ENCODE measurements at places on chromosomes 7 and 10. TPM values are rescaled to one million over a fixed set of nuclear protein-coding genes. Genes with fewer than 3 reads are reported as not detected.

DNA sequence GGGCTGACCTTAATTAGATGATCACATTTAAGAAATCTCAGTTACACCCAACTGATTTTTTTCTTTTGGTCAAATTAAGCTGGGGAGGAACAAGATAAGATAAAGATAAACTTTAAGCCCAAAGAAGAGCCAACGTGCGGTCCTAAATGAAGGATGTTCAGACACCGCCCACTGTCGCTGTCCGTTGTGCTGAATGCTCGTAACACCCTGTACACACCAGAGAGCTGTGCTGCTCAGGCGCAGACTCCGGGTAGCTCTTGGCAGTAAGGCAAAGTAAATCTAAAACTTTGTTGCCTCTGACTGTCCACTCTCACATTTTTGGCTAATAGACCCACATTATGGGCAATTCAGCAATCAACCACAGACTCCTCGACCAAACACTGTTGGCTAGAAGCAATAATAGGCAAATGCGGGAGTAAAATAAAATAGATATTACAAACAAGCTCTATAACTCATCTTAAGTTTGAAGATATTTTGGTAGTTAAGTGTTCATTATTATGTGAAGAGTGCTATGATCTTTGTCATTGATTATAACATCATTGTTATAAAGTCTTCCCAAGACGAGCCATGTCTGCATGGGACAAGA, 57.1 kb downstream of the PLPP4 start:
- DNase-seq, result no peak

- DNase-seq, result no peak
Observed at GRCh38 chr7:157439149-157439548, 102.3 kb downstream of the DNAJB6 start.

HOGA1 gene
- total RNA-seq, result 1.5 TPM

EGFR gene
- 87.2 TPM for total RNA-seq

GRCh38 chr10:133405272-133405671, 11.3 kb downstream of the MTG1 start:
- no peak for DNase-seq

ADO gene
- 16.4 TPM for total RNA-seq

ANKRD7 gene
- total RNA-seq, result 0.93 TPM

PRSS37 gene
- total RNA-seq, result not detected

GRCh38 chr7:46320956-46321355, 399.9 kb upstream of the IGFBP3 start:
- DNase-seq, result no peak

PON2 gene
- total RNA-seq, result 39.1 TPM

DNA sequence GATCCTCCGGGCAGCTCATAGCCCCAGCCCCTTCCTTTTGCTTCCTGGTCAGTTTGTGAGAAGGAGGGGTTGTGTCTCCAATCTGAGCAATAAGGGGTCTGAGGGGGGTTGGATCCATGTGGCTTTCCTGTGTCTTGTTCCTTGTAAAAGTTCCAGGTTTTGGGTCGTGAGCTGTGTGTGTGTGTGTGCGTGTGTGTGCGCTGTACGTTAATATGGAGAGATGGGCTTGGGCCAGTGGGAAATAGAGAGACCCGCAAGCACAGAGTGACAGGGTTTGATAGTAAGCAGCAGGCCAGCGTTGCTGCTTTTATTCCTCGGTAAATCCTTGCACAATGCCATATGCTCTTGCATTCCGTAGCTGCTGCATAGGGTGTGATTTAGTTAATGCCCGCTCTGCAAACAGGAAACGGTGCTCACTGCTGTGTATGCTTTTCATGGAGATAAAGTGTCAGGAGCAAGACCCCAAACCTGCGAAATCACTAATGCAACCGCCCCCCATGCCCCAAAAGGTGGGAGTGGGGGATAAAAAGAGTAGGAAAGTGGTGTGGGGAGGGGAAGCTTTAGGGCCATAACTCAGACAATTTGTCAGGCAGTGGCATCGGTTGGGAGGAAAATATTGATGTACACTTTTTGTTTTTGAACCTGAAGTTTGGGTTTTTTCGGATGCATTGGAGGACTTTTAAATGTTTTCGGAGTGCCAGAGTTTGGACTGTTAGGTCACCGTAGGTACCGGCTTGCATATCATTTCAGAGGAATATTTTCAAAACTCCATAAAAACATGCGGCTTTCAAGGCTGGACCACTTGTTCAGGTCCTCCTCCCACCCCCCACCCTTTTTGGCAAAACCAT, 108.7 kb downstream of the TCF7L2 start:
- no peak for DNase-seq

DNA sequence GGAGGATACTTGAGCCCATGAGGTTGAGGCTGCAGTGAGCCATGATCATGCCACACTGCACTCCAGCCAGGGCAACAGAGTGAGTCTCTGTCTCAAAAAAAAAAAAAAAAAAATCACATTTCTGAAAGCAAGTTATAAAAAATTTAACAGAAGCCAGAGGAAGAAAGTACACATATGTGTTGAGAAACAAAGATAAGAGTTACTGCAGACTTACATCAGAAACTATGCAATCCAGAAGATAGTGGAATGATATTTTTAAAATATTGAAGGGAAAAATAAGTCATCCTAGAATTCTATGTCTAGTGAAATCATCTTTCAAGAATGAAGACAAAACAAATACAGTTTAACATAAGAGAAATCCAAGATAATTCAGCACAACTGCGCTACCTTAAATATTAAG, 46.9 kb downstream of the ZNF518A start:
- DNase-seq, result no peak

- no peak for DNase-seq
Observed at GRCh38 chr7:79064187-79064823, 389.2 kb downstream of the MAGI2 start.

DNA sequence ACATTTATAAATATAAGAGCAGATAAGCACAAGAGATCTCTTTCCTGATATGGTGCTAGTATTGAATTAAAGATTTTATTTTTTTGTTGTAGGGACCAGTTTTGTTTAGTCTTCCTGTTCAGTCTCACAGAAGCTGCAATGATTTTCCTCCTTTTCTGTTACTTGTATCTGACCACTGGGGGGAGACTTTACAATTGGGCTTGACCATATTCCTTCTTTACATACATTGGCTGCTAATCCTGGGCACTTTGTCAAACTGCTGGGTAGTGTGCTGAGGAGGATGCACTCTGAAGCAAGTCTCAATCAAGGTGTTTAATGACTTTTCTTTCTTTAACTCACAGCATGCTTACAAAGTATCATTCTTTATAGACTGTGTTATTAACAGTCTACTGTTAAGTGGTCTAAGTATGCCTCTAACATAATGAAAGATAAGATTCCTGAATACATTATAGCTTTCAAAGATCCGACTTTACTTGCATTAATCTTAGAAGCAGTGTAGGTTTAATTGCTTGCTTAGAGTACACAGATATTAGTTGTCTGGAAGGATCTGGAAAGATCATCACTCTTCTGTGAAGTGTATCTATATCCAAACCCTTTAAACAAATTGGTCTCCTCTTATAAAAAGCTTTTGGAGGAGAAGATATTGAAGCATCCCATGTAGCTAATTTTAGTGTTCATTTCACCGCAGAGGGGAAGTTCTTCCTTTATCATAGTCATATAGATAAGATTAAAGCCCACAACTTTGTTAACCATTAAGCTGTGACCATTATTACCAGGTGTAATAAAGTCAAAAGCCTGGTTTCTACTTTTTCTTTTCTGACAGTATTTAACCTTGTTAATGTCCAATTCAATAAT, 3.1 kb downstream of the PALS2 start:
- no peak for DNase-seq

NUTM2B gene
- 0.71 TPM for total RNA-seq

DNA sequence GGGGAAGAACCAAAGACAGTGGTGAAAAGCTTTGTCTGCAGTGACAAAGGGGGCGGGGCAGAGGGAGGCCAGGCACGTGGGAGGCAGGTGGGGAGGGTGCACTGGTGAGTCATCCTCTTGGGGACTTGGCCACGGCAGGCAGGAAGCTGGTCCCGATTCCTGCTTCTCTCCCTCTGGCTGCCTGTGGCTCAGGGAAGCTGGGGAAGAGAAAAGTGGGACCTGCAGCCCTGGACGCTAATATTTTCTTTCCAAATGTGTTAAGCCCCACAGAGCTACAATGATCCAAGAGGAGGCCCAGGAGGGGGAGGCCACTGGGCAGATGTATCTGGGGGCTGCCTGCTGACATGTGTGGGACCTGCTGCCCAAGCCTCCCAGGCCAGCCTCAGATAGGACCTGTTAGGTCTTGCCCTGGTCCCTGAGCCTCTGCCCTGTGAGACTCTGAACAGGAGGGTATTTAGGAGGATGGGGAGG, 231.8 kb downstream of the KCNMA1 start:
- DNase-seq, result peak; percentile 89

- no peak for DNase-seq
Observed at GRCh38 chr7:20835111-20835750, 48.5 kb upstream of the SP8 start.

PEX1 gene
- total RNA-seq, result 17.7 TPM

CTTNBP2 gene
- 7.9 TPM for total RNA-seq

- no peak for DNase-seq
Observed at GRCh38 chr10:95664543-95664942, 8.0 kb upstream of the ALDH18A1 start.

Measured in posterior vena cava (tissue), 2 donors.